WTC11 (cell line): ENCODE measurements at places on chromosomes 3 and 15.

DNA sequence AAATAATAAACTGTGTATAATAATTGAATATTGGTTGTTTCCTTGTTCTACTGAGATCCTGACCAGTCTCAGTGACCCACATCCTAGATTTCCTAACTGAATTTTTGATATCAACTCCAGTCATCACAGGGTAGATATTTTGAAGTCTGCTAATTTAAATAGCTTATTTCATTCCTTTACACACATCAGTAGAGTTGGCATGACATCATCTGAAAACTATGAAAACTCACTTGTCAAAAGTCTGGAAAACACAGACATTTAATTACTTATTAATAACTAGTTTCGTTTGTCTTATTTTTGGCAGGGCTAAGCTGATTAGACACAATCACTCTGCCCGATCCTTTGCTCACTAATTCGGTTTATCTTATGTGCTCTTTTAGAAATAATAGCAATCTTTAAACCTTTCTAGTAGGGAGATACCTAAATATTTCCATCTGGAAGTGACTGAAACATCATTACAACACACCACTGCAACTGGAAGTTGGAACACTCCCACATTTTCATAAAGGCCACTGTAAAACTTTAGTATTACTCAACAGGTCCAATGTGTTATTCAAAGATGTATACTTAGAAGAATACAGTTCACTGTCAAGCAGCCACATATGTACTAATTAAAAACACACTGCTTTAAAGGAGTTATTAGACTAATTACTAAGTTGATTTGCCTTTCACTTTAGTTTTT is 198.4 kb upstream of the ZNF717 start:
- no peak for DNase-seq

- DNase-seq: no peak
Measured at GRCh38 chr15:70563561-70564095, 199.7 kb downstream of the UACA start.

DNA sequence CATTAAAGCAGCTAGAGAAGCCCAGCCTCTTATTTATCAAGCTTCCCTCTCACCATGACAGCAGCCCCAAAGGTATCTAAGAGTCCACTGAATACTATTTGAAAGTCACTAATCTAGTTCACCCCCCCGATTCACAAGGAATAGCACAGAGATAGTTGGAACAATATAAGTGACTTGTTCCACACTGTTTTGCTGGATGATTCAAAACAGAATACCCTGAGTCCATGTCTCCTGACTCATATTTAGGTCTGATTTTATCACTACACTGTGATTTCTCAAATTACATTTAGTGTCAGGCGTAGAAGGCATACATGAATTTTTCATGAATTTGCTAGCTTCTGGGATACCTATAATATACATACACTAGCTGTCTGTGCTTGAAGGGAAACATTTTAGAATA is 18.7 kb upstream of the EOGT start:
- no peak for DNase-seq

GRCh38 chr3:195746346-195746745 is 25.6 kb downstream of the MUC20 start:
- DNase-seq: no peak

DNA sequence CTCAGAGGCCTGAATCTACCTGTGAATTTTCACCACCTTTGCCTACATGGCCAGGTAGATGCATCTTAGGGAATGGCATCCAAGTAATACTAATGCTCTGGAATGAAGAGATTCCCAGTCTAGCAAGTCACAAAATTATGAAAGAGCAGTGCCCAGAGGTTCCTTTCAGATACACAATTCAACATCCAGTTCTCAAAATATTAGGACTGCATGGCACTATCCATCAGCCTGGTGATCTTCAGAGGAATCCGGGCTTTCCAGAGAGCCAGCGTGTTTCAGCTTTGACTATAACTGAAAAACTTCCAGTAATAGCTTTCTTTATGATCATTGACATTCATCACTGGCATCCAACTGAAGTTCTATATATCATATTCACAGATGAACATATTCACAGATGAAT is 849.8 kb downstream of the AGBL1 start:
- no peak for DNase-seq

- DNase-seq: no peak
Measured at GRCh38 chr3:106337116-106337515, 468.3 kb upstream of the CBLB start.

GRCh38 chr3:195900436-195901355 is 7.7 kb downstream of the TNK2 start:
- DNase-seq: no peak

DNA sequence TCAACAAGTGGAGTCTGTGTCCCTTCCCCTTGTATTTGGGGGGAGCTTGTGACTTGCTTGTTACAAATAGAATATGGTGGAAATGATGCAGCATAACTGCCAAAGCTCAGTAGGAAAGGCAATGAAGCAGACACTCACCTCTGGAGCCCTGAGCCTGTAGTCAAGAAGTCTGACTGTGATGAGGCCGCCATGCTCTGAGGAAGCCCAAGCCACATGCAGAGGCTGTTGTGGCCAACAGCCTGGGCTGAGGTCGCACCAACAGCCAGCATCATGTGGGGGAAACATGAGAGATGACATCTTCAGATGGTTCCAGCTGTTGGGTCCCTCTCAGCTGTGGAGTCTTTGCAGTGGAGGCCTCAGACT is 161.4 kb downstream of the CHSY1 start:
- DNase-seq: no peak
